ENCODE measurements at places on chromosomes 3 and 15.

GRCh38 chr3:149366941-149367840 lies 10.3 kb downstream of the TM4SF1 start:
- no peak for DNase-seq

- DNase-seq = no peak
Observed at GRCh38 chr3:65955792-65956477, 82.8 kb downstream of the MAGI1 start.

GRCh38 chr3:102526865-102527264 lies 92.0 kb downstream of the ZPLD1 start:
- DNase-seq = no peak

DNA sequence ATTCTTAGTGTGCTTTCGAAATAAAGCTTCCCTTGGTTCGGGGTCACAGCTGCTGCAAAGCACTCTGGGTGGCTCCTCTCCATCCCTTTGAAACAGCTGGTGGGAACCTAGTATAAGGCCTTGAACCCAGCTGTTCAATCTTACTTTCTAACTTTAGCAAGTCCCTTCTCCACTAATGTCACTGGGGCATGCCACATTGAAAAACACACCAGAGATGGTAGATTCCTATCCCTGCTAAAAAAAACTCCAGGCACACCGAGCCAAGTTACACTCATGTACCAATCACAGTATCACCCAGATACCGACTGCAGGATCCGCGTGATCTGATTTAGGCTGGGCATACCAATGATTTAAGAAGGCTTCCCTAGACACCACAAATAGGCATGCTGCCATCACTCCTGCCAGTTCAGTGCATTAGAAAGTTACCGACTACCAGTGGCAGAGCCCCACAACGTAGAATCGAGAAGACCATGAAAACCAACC lies 65.0 kb downstream of the WWTR1 start:
- no peak for DNase-seq

- no peak for DNase-seq
Observed at GRCh38 chr15:67415181-67415580, 105.8 kb upstream of the C15orf61 start.

- no peak for DNase-seq
Observed at GRCh38 chr3:167502401-167502800, 28.6 kb upstream of the SERPINI2 start.

DNA sequence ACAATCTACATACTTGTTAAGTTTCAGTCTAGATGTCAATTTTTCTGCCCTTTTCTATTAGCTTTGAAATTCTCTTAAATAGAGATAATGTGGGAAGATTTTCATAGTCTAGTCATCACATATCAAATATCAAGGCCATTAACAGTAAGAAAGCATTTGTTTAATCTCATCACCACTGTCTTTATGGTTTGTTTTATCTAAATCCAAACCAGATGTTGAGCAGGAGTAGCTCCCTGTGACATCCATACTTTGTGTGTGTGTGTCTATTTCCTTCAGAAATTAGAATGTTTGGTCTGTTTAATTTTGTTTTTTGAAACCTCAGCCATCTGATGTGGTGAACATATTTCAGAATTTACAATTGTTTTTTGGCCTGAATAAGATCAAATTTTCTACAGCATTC lies 23.1 kb upstream of the GOLGA8B start:
- DNase-seq = no peak

DNA sequence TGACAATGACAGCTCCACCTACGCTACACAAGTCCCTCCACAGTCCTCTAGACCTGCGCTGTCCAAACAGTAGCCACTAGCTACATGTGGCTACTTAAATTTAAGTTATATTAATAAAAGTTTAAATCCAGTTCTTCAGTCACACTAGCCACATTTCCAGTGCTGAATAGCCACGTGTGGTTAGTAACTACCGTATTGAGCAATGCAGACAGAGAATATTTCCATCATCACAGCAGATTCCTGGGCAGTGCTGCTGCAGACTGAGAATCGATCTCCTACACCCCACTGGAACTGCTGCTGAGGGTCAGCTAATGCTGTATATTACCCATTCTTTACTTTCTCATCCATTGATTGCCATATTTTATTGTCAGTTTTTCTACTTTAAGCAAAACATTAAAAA lies 40.9 kb downstream of the HDC start:
- DNase-seq = no peak

GRCh38 chr15:27330326-27330725 lies 359.3 kb downstream of the GABRG3 start:
- DNase-seq = no peak

- DNase-seq = no peak
Observed at GRCh38 chr15:25543196-25543595, 104.4 kb upstream of the UBE3A start.

DNA sequence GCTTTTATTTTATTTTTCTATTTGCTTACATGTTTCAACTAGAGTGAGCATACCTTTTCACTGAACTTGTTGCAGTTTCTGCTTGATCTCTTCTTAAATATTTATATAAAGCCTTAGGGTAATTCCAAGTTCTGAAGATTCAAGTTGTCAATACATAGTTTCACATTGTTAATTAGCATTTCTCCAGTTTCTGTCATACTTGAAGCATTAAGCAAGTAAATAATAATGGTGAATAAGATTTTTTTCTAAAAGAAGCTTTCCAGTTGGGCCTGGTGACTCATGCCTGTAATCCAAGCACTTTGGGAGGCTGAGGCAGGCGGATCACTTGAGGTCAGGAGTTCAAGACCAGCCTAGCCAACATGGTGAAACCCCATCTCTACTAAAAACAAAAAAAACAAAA lies 53.9 kb downstream of the CALML4 start:
- no peak for DNase-seq

- no peak for DNase-seq
Observed at GRCh38 chr15:50071551-50072258, 47.3 kb downstream of the ATP8B4 start.

GRCh38 chr3:186092360-186093070 lies 16.4 kb downstream of the ETV5 start:
- DNase-seq = no peak

DNA sequence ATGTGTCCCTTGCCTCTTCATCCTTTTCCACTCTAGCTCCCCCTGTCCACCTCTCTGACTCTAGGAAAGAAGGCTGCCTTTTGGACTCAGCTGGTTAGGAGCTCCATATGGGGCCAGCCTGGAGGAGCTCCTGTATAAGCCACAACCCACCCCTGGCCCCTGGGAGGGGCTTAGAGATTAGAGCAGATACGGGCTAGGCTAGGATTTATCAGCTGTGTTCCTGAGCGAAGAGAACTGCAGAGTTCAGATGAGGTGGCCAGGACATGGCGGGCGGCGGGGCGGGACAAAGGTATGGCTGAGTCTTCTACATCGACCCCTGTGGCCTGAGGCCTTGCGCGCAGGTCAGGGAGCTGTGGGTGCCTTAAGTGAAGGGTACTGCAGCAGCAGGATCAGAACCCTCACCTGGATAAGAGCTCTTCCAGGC lies 7.9 kb downstream of the NBEAL2 start:
- no peak for DNase-seq

- no peak for DNase-seq
Observed at GRCh38 chr3:119042162-119042561, 7.5 kb upstream of the IGSF11 start.

- DNase-seq = no peak
Observed at GRCh38 chr3:20141851-20142250, 44.2 kb downstream of the SGO1 start.

GRCh38 chr15:36313021-36313420 lies 266.4 kb upstream of the CDIN1 start:
- no peak for DNase-seq

DNA sequence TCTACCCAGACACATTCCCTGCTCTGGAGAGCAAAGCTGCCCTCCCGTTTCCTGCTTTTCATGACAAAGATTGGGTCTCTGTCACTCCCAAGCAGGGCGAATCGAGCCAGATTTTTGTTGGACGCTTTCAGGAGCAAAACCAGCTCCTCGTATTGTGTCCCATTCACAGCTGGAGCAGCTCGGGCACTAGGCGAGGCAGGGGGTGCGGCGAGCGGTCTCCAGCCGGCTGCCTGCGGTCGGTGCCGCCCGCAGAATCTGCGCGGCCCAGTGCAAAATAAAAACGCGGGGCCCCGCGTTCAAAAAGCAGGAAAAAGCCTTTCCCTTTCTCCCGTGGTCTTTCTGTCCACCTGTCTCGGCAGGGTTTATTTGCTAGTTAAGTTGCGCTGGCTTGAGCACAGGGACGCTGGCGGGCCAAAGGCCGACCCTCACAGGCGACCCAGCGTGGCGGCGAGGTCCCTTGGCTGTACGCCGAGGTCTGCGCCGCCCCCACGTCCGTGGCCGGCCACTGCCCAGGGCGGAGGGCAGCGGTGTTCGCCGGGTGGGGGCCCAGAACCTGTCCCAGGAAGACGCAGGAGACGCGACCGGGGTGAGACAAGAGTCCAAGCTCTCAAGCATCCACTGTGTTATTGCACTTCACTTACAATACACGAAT lies 71.2 kb downstream of the CYP19A1 start:
- DNase-seq = no peak

- no peak for DNase-seq
Observed at GRCh38 chr3:176512037-176512436, 685.2 kb downstream of the TBL1XR1 start.

GRCh38 chr3:121834157-121834670 lies 646 bp downstream of the IQCB1 start:
- no peak for DNase-seq

GRCh38 chr15:85109333-85109732 lies 127.7 kb downstream of the PDE8A start:
- no peak for DNase-seq

- no peak for DNase-seq
Observed at GRCh38 chr3:102017784-102018183, 168.5 kb downstream of the NFKBIZ start.

DNA sequence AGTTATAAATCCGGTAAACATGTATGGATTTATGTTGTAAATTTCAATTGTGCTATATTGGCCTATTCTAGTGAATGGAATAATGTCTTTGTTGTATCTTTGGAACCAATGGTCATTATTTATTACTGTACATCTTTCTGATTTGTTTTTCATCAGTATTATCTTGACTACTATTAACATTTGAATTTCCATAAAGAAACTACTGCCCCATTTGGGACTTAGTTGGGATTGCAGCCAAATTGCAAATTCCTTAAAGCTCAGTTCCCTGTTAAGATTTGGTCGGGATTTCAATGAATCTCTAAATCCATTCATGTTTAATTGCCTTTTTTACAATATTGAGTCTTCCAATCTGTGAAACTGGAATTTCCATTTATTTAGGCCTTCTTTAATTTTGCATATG lies 822.4 kb upstream of the CADM2 start:
- no peak for DNase-seq

DNA sequence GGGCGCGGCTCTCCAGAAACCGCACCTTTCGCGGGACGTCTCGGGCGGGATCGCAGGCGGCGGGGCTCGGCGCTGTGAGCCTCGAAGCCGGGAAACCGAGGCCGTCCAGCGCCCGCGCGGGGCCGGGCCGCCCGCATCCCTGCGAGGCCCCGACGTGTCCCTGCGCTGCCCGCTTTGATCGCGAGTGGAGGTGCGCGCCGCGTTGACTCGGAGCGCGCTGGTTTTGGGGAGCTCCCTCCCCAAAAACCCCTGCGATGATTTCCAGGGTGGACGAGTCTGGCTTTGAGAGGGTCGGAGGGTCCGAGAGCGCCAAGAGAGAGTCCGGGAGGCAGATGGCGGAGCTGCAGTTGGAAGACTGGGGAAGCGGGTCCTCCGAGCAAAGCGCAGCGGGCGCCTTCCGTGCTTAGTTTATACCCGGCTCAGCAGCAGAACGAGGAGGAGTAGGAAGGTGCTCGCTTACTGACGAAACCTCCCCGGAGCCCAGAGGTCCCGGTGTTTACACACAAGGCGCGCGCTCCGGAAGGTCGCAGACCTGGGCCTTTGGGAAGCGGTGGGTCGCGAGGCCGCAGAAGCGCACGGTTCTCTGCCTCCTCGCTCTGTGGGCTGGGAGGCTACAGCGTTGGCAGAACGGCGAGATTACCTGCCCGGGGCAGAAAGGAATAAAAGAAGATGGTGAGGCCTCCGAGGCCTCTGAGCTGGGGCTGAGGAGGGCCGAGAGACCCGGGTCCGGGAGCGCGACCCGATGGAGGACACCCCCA lies 687 bp downstream of the ALDH1A3 start:
- DNase-seq = peak; percentile 87

GRCh38 chr3:167054926-167055325 lies 325.2 kb downstream of the ZBBX start:
- no peak for DNase-seq

DNA sequence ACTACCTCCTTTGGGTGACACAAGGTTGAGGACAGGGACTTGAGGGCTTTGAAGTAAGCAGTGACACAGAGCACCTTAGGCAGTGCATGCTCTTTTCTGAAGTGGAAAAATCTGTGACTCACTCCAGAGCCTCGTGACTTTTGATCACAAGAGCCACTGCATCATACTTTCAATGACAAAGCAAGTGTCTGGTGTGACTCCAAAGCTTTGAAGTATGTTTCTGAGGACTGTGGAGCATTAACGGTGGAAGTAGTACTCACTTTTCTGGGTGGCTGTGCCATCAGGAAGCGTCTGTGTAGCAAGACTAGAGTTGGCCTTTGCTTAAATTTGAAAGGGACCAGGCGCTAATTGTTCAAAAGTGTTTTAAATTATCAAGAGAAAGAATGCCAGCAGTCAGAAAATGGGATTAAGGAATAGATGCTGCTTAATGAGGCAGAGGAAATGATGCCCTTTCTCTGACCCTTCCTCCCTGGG lies 210.7 kb upstream of the TRIM42 start:
- no peak for DNase-seq

GRCh38 chr3:43970920-43971319 lies 270.8 kb upstream of the TOPAZ1 start:
- no peak for DNase-seq

- DNase-seq = no peak
Observed at GRCh38 chr3:175477651-175478224, 618.6 kb downstream of the NAALADL2 start.

DNA sequence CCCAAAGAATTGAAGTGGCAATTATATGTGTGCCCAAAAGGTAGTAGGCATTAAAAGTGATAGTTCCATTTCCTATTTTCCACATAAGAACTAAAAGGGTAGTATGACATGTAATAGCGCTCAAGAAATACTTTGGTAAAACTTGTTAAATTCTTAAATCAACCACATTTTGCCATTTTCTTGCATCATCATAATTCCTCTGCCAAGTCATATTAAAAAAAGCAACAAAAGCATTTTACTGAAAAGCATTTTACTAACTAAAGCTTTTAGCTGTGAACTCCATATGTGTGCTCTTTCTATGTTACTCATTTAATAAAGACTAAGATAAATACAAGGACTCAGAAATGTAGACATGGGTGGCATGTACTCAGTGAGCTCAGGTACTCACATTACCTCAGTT lies 70.1 kb downstream of the GPR160 start:
- no peak for DNase-seq

DNA sequence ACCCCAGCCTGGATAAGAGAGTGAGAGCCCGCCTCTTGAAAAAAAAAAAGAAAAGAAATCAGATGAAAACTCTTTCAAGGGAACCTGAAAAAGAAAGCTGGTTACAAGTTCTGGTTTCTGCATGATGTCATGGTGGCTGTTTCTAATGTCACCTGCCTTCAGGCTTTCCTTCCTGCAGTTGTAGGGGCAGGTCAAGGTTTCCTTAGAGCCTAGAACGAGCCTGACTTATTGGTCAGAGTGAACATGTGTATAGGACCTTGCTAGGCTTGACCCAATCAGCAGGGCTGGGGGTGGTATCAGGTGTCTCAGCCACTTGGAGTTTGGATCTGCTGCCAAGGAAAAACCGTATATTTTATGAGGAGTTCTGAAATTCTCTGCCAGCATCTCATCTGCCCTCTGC lies 3.8 kb downstream of the IVD start:
- DNase-seq = no peak

- no peak for DNase-seq
Observed at GRCh38 chr15:94792196-94792595, 560.8 kb downstream of the MCTP2 start.

Data from mesenteric fat pad (tissue), 1 donor.